ENCODE measurements at places on chromosomes 2 and 18.

- no peak for DNase-seq
These were observed 194.1 kb downstream of the PRKCE start for GRCh38 chr2:45845566-45845965.

- DNase-seq, result no peak
These were observed 11.0 kb downstream of the SLC19A3 start for GRCh38 chr2:227706859-227707258.

- no peak for DNase-seq
These were observed 63.7 kb upstream of the OTOF start for GRCh38 chr2:26541401-26542193.

DNA sequence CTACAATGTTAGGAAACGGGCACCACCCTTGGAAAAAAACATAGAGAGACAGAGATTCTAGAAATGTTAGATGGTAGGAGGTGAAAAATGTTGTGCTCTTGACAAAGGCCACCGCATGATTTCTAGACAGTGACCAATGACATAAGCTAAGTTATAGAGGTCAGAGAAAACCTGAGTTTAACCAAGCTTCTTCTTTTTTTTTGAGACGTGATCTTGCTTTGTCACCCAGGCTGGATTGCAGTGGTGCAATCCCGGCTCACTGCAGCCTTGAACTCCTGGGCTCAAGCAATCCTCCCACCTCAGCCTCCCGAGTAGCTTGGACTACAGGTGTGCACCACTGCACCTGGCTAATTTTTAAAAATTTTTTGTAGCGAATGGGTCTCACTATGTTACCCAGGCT, 13.0 kb downstream of the FER1L5 start:
- DNase-seq, result no peak

GRCh38 chr2:71043531-71044407, 24.7 kb upstream of the NAGK start:
- DNase-seq, result no peak

DNA sequence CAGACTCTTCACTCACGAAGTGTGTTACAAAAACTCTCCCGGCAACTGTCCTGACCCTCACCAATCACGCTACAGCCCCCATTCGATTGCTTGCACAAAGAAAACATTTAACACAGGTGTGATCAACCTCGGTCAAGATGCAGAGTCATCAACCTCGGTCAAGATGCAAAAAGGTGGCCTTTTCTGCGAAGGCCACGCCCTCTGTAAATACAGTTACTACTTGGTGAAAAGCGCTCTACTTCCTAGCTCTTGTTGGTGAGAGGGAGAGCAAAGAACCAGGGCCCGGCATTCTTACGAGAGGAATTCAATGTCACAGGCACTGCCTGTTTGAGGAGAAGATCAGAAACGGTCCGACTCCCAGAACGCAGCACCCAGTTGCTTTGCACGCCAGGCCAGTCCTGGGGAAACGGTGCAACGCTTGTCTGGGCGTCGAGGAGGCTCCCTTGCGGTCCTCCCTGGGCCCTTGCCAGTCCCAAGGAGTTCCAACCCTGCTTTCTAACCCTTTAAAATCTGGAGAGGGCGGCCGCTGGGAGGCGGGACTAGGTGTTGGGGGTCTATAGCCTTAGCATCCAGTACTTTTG, 1.9 kb downstream of the PIEZO2 start:
- DNase-seq, result no peak

DNA sequence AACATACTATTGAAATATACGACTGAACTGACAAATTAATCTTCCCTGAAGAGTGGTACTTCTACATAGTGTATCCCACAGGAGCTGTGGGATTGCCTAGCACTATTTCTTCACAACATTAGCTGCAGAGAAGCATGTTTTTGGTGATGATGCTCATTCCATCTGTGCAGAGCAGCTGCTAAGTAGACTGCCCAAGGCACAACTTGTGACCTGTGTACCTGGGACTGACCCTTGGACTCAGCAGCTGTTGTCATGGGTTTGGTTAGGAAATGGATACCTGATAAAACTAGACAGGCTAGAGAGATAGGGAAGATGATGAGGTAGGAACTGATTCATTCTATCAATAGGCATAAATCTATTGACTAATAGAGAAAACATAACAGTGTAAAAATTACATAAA, 1204.0 kb downstream of the DSC3 start:
- no peak for DNase-seq

- DNase-seq, result peak; percentile 22
These were observed 11.2 kb upstream of the STK17B start for GRCh38 chr2:196182439-196183171.

- no peak for DNase-seq
These were observed 20.0 kb upstream of the SGPP2 start for GRCh38 chr2:222404151-222404905.

GRCh38 chr2:106841886-106842645, 43.9 kb downstream of the ST6GAL2 start:
- no peak for DNase-seq

DNA sequence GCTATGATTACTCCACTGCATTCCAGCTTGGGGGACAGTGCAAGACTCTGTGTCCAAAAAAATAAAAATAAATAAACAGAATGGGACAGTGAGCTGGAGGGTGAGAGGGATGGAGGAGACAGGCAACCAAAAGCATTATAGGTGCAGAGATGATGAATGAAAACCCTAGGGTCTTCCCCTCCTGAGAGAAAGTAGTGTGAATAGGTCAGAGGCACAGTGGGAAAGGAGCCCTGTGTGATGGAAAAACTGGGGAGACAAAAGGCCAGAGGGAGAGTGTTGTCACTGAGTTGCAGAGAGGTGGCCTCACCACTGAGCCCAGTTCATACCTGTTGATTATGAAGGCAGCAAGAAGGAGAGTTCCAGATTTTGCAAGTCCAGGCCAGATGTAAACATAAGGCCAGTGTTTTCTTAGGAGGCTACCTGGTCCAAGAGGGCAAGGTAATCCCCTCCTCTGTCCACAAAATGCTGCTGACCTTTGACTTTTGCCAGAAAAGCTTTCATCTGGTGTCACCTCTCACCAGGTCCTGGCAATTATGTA, 17.6 kb upstream of the AGFG1 start:
- no peak for DNase-seq

DNA sequence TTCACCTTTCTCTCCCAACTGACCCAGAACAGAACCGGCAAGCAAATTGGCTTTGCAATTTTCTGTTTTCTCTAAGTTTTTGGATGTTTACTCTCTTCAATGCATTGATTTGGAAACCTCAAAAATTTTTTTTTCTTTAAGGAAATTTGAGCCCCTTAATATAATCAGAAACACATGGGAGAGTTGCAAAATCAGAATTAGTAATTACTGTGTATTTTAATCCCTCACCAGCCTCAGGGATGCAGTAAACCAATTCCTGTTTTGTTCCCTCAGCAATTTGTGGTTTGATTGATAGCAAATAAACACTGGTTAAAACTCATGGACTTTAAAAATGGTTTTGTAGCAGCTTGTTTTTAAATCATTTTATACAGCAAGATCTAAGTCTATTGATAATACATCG, 281.5 kb downstream of the NEDD4L start:
- DNase-seq, result no peak

- no peak for DNase-seq
These were observed 207.9 kb downstream of the GLI2 start for GRCh38 chr2:120943403-120944034.
